Activated naive CD8-positive, alpha-beta T cell treated with anti-CD3 and anti-CD28 coated beads, Interleukin-2, amount 10 ng/mL, durations not matched to agents 7 days and 5 days (primary cell): ENCODE measurements at places on chromosomes 1 and 21. TPM values are rescaled to one million over a fixed set of nuclear protein-coding genes. Genes with fewer than 3 reads are reported as not detected.

Gene PLXNA2
- total RNA-seq: 2.1 TPM

DNA sequence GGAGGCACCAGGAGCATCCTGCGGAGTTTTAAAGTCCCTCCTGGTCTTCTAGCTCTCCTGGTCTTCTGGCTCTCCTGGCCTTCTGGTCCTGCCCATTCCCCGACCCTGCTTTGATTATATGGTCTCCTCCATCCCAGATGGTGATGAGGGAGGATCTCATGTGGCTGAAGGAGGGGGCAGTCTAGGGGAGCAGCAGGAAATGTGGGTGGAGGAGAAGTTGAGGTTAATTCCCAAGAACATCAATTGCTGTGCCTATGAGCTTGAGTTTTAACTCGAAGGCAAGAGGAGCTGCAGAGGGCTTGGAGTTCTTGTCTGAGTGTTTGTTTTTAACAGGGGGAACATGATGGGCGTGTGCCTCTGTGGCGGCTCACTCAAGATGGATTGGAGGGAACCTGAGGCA lies 408.8 kb downstream of the MATN1 start:
- DNase-seq: no peak
- H3K4me1 ChIP-seq: no peaks in the 10 kb centered on the region
- H3K27ac ChIP-seq: no peak overlapping the region
- H3K36me3 ChIP-seq: no peaks in the 10 kb centered on the region
- no peak overlapping the region for H3K4me3 ChIP-seq

- no peaks in the 10 kb centered on the region for H3K27me3 ChIP-seq
- peak; percentile 28 for DNase-seq
- H3K36me3 ChIP-seq: peaks cover 27% of the 10 kb centered on the region
- H3K27ac ChIP-seq: no peak overlapping the region
- H3K4me1 ChIP-seq: peaks cover 11% of the 10 kb centered on the region
Observed at GRCh38 chr1:24903955-24904730, 25.9 kb downstream of the RUNX3 start.

GRCh38 chr1:110293601-110294104 lies 45.5 kb upstream of the RBM15 start:
- no peak overlapping the region for H3K27ac ChIP-seq
- H3K27me3 ChIP-seq: peaks cover 13% of the 10 kb centered on the region
- no peaks in the 10 kb centered on the region for H3K36me3 ChIP-seq

DNA sequence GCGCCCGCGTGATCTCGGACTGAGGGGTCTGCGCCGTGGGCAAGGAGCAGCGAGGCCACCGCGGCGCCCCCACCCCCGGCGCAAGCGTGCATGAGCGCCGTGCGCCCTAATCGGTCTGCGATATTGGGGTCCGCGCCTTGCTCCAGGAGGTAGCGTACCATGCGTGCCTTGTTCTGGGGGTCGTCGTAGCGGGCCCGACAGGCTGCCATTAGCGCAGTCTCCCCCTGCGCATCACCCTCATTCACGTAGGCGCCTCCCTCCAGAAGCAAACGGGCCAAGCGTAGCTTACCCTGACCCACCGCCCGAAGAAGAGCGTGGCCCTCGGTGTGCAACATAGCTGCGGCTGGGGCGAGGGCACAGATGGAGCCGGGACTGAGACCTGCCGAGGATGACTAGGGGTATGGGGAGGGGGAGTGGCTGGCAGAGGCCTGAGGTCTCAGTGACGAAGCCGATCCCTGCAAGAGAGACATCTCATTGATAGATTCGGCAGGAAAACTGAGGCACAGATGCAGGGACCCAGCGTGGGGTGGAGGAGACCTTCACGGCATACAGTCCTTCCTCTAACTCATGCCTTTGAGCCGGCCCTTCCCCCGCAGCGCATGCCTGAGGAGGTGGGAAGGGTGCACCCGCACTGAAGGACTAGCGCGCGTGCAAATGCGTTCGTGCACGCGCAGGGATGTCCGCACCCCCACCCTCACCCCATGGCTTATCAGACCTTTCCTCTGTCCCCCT lies 2.8 kb downstream of the ANKRD34A start:
- peak overlapping the region; percentile 78 for H3K27ac ChIP-seq
- peaks cover 56% of the 10 kb centered on the region for H3K4me1 ChIP-seq
- DNase-seq: peak; percentile 68

GRCh38 chr1:201328576-201328975 lies 45.3 kb downstream of the PKP1 start:
- H3K27ac ChIP-seq: no peak overlapping the region
- H3K27me3 ChIP-seq: peaks cover 7% of the 10 kb centered on the region
- no peak for DNase-seq
- H3K36me3 ChIP-seq: no peaks in the 10 kb centered on the region
